ENCODE measurements at places on chromosomes 6 and 20.

GRCh38 chr6:107545763-107546162, 55.8 kb downstream of the SOBP start:
- no peak for DNase-seq

GRCh38 chr6:170074907-170075306, 216.0 kb downstream of the DLL1 start:
- DNase-seq: no peak

GRCh38 chr6:45666846-45667245, 289.1 kb upstream of the SUPT3H start:
- DNase-seq: no peak

DNA sequence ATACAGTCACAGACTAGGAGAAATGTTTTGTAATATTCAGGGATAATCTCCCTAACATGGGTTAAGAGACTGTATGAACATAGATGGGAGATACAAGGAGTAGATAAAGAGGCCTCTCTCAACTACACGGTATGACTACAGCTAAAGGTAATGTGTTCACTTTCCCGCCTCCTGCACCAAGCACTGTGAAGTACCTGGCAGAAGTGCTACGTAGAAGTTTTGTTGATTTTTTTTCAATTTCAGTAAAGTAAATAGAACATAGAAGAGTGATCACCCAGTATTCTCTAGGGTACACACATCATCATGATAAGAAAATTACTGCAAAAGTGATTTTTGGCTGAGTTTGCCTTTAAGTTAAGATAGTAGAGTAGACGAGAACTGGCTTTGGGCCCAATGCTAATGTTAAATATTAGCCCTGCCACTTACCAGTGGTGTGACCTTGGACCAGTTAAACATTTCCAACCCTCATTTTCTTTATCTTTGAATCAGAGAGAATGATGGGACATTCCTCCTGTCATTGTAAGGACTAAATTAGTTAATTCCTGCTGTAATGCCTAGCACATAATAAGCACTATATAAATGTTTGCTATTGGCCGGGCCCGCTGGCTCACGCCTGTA, 183.6 kb downstream of the COL9A1 start:
- DNase-seq: no peak

GRCh38 chr6:10315658-10316372, 99.1 kb downstream of the TFAP2A start:
- no peak for DNase-seq

- DNase-seq: no peak
These were observed 33.0 kb downstream of the RNF146 start for GRCh38 chr6:127299522-127300240.

DNA sequence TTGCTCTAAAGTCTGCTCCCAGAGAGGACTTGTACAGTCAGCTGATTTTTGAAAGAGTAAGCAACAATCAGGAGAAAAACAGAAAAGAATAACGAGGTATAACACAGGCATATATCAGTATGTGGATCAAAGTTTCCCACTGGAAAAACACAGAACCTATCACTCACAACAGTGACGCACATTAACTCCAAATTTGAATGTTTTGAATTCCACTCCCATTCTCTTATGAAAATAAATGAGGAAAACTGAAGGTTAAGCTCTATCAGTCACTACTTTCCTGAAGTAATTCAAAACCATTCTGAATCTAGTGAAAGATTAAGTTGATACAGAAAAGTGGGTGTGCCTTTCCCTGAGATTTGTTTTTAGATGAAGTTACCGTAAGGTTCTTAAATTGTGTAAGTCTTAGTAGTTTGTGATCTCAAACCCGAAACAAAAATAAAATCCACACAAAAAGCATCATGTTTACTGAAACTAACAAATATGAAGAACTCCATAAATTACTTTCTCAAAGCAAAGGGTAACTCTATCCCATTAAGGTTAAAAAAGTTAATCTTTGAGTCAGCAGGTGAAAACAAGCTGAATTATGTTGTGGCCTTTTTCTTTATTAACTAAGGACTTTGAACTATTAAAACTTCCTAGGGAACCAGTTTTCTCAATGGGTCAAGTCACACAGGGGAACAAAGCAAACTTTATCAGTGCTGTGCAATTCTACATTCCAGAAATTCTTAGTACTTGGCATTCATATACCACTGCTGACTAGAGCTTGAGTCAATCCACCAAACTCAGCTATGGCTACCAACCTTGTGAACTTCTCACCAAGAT, 115.7 kb downstream of the OGFRL1 start:
- peak; percentile 52 for DNase-seq

DNA sequence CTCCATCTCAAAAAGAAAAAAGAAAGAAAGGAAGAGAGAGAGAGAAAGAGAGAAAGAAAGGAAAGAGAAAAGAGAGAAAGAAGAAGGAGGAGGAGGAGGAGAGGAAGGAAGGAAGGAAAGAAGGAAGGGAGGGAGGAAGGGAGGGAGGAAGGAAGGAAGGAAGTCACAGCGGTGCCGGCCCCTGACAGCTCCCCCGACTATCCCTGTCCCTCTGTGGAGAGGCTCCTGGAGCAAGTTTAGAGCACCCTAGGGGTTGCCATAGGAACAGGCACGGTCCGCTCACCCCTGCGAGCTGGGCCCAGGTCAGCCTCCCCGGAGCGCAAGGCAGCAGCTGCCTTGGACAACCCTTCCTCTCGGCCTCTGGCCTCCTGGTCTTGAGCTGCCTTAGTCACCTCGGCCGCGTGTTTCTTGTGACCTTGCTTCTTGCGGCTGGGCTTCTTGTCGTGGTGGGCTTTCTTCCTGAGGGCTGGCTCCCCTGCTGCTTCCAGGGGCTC, 6.8 kb downstream of the BNIP5 start:
- no peak for DNase-seq

DNA sequence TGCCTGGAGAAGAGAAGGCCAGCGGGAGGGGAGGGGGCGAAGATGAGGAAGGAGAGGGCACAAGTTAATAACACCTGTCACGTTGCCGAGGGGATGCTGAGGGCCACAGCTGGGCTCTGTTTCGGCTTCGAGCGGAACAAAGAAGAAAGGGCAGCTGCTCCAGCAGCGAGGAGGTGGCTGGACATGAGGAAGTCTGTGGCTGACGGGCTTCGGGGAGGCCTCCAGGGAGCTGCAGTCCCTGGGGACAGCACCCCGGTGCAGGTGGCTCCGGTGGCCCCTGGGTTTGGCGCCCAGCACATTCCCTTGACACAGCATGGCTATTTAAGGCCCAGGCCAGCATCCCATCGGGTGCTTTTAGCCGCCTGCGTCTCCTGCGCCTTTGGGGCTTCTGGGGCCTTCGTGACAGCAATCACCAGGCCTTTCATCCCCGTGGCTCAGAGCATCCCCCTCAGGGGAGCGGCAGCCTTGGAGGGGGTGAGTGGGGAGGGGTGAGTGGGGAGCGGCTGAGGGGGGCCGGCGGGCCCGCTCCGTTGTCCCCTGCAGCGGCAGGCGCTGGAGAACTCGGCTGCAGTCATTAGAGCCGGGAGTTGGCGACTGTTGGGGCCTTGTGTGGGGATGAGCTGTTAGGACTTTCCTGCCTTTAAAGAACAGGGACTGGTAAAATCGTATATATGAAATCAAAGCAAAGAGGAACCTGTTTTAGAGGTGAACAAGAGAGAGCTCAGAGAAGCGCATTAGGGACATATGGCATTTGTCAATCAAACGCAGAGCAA, 99.0 kb downstream of the TMEM242 start:
- no peak for DNase-seq

DNA sequence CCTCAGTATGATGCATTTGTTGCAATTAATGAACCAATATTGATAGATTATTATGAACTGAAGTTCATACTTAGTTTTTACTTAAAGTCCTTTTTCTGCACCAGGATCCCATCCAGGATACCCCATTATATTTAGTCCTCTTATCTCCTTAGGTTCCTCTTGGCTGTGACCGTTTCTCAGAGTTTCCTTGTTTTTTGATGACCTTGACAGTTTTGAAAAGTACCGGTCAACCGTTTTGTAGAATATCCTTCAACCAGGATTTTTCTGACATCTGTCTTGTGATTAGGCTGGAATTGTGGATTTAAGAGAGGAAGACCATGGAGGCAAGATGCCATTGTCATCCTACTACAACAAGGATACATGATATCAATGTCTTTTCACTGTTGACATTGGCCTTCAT, 98.0 kb upstream of the F13A1 start:
- DNase-seq: no peak

DNA sequence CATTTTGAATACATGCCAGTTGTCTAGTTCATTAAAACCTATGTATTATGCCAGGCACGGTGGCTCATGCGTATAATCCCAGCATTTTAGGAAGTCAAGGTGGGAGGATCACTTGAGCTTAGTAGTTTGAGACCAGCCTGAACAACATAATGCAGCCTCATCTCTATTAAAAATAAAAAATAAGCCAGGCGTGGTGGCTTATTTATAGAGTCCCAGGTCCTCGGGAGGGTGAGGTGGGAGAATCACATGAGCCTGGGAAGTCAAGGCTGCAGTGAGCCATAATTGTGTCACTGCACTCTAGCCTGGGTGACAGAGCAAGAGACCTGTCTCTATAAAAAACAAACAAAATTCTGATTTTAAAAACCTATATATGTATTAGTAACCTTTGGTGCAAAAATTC, 27.5 kb downstream of the ORC3 start:
- DNase-seq: no peak

- DNase-seq: no peak
These were observed 113.7 kb downstream of the UNC5CL start for GRCh38 chr6:40925341-40925740.

GRCh38 chr6:83065511-83066192, at the start of gene UBE3D:
UBE3D (minus strand) TSS chr6:83065841; CDS start chr6:83065718, 123 bp downstream.
- DNase-seq: peak; percentile 84

GRCh38 chr6:52143551-52143950, 42.6 kb upstream of the IL17A start:
- no peak for DNase-seq

GRCh38 chr6:163490826-163491577, 76.5 kb downstream of the QKI start:
- no peak for DNase-seq

- DNase-seq: no peak
These were observed 995 bp upstream of the GSTA4 start for GRCh38 chr6:52995913-52996645.

DNA sequence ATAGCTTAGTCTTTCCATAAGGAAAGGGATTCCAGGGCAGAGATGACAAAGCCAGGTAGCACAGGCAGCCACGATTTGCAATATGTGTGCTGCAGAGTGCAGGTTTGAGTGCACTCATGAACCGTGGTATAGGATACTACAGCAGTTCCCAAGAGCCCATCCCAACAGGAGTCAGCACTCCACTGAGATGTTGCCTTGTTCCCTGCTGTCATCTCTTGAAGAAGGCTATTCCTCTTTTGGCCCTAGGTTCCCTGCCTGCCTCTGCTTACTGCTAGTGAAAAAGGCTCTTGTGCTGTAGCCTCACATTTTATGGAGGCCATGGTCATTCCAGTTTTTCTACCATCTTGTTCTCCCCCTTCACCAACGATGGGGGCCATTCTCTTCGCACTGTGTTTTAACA, 40.2 kb downstream of the RALY start:
- DNase-seq: no peak

DNA sequence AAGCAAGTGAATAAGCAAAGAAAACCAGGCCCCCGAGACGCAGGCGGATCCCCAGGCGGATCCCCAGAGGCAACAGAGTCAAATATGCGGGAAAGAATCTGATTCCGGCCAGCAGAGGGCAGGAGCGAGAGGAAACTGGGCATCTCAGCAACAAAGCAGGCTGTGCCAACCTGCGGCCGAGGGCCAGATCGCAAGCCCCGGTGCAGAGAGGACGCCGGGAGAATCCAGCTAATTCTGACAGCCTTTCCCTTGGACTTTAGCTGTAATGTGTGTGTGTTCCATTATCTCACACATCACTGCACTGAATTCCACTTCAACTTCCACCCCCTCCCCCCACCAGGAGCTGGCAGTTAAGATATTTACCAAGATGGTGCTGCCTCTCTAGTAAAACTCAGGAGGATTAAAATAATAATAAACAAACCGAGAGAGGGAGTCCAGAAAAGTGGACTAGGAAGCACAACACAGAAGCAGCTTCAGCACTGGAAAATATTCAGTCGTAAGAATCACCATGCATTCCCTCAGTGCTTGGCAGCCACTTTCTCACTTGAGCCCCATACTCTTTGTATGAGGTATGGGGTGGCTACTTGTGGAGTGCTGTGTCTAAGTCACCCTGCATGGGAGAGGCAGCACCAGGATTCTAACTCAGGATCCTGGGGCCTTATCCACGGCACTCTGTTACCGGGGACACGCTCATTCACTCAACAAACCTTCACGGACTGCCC, 66.2 kb upstream of the SNX9 start:
- DNase-seq: peak; percentile 85

GRCh38 chr6:38337819-38338465, 301.8 kb downstream of the BTBD9 start:
- DNase-seq: peak; percentile 23

DNA sequence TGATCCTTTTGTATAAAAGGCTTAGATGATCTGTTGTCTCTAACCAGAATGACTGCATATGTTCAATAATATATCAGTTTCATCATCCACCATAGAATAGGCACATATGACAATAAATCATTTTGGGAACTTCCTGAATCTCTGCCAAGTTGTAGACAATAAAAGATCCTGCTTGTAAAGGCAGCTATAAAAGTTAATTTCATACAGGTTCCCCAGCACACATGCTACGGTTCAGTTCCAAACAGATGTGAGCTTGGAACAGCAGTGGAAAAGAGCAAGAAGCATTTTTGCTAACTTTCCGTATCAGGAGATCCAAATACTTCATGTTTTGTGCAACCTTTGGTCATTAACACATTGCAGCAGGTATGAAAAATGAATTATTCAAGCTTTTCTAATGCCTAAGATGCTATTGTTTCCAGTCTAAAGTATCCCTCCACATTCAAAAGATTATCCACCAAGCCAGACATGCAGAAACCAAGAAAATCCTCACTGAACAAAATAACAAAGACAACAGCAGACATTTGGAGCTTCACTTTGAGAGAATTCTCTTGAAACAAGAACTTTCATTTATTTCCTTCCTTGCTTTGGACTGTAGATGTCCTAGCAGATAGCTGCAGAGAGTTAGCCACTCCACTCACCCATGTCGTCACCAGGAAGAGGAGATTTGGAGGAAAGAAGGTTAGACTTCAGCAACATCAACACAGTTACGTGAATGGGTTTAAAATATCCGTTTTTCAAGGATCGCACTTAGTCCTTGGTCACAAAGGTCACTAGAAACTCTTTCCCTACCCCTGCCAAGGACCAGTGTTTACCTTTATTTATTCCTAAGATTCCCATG, 453.5 kb upstream of the JARID2 start:
- DNase-seq: no peak

- no peak for DNase-seq
These were observed 113.0 kb downstream of the SYCP2 start for GRCh38 chr20:59820204-59821041.

- no peak for DNase-seq
These were observed 114.6 kb upstream of the RIPOR2 start for GRCh38 chr6:25050356-25050755.

GRCh38 chr20:25356271-25356933, 34.2 kb downstream of the ABHD12 start:
- DNase-seq: no peak

DNA sequence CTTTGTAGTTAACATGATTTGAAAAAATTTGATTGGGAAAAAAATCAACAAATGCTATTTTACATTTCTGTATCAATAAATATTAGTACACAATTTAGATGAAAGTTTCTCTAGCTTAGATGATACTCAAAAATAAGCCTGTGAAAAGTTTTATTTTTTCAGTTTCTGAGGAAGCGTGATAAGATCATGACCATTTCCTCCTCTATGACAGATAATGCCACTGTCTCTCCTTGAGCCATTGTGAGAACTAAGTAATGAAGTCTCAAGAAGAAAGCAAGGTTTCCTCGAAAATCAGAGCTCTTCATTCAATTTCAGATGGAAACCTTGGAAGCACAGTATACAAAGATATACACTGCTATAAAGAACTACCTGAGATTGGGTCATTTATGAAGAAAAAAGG, 395.0 kb downstream of the HDGFL1 start:
- no peak for DNase-seq

All from urothelium cell line (cell line).